ENCODE measurements at places on chromosomes 1 and 21.
A peak's percentile ranks its signal among the peaks of the same experiment; 100 is the strongest.

GRCh38 chr1:233673261-233673946 lies 59.5 kb downstream of the KCNK1 start:
- no peak for DNase-seq

DNA sequence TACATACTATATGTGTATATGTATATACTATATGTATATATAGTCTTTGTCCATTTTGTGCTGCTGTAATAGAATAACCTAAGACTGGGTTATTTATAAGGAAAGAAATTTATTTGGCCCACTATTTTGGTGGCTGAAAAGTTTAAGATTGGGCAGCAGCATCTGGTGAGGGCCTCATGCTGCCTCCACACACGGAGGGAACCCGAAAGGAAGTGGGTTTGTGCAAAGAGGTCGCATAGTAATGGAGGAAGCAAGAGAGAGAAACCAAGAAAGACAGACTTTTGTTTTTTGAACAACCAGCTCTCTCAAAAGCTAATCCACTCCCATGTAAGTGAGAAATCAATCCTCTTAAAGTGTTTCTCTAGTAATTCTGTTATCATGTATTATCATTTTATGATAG lies 1147.3 kb downstream of the NCAM2 start:
- no peak for DNase-seq

- no peak for DNase-seq
Measured at GRCh38 chr1:207808322-207808705, 56.5 kb downstream of the CD46 start.

DNA sequence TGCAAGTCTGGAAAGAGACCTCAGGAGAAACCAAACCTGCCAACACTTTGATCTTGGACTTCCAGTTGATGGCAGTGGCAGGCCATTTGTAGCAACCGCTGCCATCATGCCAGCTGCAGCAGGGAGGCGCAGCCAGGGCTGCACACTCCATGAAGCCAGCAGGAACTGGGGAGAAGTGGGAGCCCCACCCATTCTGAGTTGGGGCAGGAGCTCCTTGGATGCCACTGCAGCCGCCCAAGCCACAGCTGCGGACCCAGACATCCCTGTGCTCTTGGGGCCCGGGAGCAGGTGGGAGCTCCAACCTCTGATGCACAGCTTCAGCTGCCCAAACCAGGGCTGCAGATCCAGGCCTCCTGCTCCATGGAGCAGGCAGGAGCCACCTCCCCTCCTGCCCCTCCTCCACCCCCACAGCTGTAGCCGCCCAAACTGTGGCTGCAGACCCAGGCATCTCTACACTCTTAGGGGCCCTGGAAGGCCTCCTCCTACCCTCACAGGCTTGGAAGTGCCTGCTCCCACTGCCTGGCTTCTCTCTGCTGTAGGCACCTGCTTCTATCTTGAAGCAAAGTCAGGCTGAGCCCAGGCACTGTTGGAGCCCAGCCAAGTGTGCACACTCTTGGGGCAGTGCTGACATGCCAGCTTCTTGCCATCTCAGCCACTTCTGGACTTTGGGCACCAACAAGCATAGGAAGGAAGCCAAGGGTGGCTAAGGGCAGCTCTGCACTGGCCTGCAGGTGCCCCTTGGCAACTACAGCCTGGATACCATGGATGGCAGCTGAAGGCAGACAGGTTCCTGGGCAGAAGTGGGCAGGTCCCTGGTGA lies 20.0 kb upstream of the DISP1 start:
- DNase-seq: no peak

DNA sequence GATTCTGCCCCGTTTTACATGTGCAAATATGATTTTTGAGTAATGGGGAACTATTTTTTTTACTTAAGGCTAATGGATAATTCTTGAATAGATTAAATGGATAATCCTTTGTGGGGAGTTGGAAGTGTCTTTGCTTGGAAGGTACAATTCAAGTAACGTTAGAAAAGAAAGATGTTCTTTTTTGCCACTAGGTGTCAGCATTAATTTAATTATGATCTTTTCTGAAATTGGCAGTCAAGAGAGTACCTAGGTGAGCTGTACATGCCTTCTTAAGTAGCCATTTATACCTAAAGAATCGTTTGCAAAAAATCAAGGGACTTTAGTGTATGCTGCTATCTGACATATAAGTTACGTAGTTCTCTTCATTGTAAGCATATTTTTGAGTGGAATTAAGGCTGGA lies 2.2 kb downstream of the FBXO28 start:
- DNase-seq: peak; percentile 69

DNA sequence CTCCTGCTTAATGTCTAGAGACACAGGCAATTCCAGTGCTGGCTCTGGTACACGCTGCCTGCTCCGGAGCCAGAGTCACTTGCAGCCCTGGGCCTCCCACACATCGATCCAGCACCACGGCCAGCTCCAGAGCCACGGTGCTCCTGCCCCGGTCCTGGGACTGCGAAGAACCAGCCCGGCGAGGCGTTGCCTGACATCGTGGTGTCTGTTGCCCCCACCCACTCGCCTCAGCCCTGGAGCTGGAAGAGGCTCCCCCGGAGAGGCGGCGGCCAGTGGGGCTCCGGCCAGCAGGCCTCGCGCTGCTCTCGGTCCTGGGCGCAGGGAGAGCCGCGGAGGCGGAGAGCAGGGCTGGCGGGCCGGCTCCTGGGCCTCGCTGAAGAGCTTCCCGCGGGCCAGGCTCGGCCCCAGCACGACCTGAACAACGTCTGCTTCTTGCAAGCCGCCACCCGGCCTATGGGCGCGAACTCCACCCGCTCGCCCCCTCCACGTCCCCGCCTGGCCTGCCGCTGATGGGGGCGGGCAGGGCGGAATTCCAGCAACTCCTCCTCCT lies 364.8 kb downstream of the CEP170 start:
- DNase-seq: peak; percentile 3

DNA sequence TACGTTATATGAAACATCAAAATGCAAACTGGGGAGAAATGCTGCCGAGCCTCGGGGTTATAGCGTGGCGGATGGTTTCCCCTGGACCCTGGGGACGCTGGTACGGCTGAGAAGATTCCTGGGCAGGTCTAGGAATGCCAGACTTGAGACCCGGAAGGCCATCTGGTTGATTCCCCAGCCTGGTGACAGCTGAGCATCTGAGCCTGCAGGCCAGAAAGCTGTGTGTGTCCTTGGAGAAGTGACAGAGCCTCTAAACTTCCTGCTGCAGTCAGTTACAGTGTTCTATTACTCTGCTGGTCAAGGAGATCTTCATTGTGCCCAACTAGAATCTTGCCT lies 2.3 kb downstream of the VASH2 start:
- DNase-seq: no peak

GRCh38 chr1:80987106-80987505 lies 813.6 kb upstream of the ADGRL2 start:
- DNase-seq: no peak

DNA sequence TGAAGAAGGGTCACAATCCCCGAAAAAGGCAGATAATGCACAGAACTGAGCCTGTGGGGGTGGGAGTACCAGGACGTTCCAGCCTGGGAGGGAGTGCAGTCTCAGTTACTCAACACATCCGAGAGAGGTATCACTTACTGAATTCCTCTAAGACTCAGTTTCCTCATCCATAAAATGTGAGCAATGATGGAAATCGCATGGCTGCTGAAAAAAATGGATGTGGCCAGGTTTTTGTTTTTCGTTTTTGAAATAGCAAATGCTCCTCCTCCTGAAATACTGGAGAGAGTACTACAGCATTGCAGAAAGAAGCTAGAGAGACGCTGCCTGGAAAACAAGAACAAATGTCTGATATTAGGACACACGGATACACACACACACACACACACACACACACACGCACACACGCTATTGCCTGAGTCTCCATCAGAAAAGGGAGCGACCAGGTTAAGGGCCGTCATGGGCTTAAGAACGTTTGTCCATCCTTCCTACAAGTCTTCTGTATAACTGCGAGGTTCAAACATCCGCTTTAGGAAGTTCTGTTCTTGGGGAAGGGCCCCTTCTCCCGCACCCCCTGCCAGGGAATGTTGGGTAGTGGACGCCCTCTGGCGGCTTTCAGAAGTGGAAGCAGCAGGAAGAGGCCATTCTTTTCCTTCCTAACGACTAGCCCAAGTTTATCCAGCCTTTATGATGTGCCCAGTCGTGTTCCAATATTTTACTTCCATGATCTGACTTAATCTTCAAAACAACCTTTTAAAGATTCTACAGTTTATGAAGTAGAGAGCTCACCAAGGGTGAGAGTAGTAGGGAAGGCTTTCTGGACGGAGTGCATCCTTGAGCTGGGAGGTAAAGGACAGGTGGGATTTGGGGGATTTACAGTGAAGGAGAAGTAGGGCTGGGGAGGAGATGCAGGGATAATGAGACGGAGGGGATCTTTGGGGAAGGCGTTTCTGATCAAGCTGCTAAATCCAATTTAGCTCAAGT lies 699 bp upstream of the NES start:
- DNase-seq: peak; percentile 80

DNA sequence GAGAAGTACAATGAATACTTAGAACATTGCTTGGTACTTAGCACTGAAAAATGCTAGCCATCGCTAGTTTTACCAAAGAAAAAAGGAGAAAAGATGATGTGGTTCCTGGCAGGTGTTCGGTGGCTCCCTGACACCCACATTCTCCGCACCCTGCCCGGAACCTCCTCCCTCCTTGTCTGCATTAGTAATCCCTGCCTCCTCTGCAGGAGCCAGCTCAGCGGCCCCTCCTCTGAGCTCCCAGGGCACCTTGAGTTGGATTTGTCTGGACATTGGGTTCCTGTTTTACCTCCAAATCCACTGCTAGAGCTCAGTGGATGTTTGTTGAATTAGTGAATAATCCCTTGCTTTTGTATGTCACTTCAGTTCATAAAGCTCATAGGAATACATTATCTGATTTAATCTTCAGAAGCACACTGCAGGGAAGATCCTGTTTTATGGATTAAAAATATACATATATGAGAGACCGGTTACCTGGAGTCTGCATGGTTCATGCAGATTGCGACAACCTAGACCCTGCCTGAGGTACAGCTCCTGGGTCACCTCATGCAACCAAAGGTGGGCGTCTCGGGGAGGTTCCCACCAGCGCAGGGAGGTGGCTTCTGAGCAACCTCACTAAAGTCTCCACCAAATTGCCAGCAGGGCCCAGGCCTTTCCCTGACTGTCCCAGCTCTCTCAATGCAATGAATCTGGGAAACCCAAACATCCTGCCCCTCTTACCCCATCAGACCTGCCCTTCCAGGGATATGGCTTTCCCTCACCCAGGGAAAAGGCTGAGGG lies 24.2 kb downstream of the PCAT6 start:
- no peak for DNase-seq

- DNase-seq: no peak
Measured at GRCh38 chr1:80988926-80989325, 811.8 kb upstream of the ADGRL2 start.

- no peak for DNase-seq
Measured at GRCh38 chr1:182444497-182444896, 5.4 kb upstream of the RGSL1 start.

- no peak for DNase-seq
Measured at GRCh38 chr1:16133007-16133961, 22.6 kb downstream of the EPHA2 start.

GRCh38 chr1:81974222-81974841 lies 173.6 kb downstream of the ADGRL2 start:
- DNase-seq: no peak

GRCh38 chr1:77473690-77474089 lies 191.9 kb downstream of the AK5 start:
- peak; percentile 81 for DNase-seq
